ENCODE measurements at places on chromosomes 4 and X.

DNA sequence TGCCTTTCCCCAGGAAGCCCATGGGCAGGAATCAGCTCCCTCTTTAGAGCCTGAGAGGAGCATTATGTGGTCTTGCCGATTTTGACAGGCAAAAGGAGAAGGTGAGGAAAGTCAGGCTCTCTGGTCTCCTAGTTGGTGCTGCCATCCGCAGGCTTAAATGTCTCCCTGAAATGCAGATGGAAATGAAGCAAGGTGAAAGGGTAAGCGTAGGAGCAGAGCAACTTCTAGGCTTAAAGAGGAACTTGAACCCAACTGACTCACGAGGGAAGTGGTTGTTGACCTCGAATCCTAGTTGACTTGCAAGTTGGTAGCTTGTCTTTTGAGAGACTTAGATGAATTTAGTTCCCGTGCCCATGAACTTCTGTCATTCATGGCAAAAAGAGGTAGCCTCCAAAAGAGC, 205.9 kb downstream of the PTTG2 start:
- no peak for DNase-seq

GRCh38 chrX:119870626-119871131, 854 bp downstream of the RNF113A start:
- DNase-seq, result no peak

DNA sequence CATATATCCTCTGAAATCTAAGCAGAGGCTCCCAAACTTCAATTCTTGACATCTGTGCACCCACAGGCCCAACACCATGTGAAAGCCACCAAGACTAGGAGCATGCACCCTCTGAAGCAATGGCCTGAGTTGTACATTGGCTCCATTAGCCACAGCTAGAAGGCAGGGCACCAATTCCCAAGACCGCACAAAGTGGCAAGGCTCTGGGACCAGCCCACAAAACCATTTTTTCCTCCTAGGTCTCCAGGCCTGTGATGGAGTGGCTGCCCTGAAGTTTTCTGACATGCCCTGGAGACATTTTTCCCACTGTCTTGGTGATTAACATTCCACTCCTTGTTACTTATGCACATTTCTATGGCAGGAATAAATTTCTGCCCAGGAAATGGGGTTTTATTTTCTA, 232.2 kb upstream of the GRID2 start:
- DNase-seq, result no peak

DNA sequence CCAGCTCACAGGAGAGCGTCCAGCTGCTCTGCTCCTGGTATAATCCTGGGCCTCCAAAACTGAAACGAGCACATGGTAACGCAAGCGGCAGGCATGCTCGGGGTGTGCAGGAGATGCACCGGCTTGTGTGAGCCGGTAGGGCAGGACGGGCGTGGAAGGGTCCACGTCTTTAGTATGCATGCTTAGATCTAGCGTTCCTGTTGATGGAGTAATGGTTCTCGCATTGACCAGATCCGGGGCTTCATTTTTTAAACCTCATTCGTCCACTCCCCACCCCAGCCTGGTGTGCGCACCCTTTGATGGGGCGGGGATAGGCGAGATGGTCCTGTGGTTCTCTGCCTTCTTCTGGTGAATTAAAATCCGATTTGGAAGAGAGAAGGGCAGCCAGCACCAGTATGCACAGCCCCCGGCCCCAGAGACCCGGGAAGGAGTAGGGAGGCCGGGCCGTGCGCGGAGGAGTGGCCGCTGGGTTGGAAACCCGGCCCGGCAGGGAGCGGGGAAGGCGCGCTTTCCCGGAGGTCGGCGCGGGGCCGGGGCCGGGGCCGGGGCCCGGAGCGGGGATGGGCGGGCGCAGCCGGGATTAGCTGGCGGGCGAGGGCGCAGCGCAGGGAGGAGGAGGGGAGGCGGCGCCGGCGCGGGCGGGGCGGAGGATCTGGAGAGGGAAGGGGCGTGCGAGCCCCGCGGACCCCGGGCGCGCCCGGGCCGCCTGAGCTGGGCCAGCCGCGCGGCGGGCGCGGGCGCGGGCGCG, 39.9 kb downstream of the FAM149A start:
- DNase-seq, result no peak

- no peak for DNase-seq
These were observed 116.7 kb downstream of the UBE2K start for GRCh38 chr4:39814403-39815185.

DNA sequence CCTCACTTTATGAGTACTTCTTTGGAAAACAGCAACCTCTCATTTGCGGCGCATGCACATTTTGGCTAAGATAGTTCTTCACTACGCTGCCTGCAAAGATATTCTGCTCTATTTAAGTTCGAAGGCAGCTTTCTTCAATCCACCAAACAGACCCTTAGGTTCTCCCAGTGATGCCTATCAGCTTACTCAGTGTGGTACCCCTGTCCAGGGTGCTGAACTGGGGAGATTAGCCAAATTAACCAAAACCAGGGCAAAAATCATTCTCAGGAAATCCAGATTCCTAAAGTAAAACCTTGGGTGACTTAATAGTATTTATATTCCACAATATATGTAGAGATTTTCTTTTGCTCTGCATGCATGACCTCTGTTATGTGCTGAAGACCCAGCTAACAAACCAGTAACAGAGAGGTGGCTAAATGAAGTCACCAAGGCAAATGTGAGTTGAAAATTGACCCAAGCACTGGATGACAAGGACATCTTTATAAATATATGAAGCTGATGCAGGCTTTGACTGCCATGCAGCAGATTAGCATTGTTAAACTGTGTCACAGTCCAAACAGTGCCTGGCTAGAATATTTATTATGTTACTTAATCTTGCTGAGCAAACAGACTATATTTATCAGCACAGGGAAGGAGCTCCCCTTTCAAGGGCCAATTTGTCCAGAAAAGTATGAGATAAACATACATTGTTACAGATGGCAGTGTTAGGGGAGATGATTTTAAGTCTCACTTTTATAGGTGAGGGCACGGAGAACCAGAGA, 418.2 kb downstream of the STIM2 start:
- no peak for DNase-seq
